ENCODE measurements at places on chromosomes 3 and 15. TPM values are rescaled to one million over a fixed set of nuclear protein-coding genes. Genes with fewer than 3 reads are reported as not detected.

GPR149 gene
- not detected for total RNA-seq

STRA6 gene
- total RNA-seq: 0.36 TPM

PRSS50 gene
- not detected for total RNA-seq

CPNE4 gene
- total RNA-seq: not detected

DNA sequence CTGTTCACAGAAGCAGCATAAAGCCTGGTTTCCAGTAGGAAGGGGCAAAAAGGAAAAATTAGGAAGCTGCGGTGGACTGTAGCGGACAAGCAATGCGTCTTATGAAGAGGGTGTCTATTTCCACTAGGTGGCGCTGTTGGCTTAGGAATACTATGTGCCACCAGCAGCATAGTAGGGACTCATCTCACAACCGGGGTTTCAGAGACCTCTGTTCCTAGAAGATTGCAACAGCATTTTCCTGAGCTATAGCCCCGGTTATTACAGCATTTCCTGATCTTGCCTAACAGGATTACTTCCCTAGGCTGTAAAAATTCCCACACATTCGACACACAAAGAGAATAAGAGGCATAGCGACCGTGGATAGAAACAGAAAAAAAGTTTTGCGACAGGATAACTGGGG is 683.0 kb downstream of the TBL1XR1 start:
- no peak for DNase-seq

GRCh38 chr15:83844742-83845141 is 190.8 kb downstream of the ADAMTSL3 start:
- no peak for DNase-seq

GRCh38 chr3:72481542-72481941 is 366.7 kb downstream of the SHQ1 start:
- DNase-seq: no peak

- DNase-seq: peak; percentile 23
Measured at GRCh38 chr15:49495993-49496753, 73.1 kb downstream of the FGF7 start.

- peak; percentile 43 for DNase-seq
Measured at GRCh38 chr3:171876680-171877147, 33.6 kb downstream of the TMEM212 start.

DNA sequence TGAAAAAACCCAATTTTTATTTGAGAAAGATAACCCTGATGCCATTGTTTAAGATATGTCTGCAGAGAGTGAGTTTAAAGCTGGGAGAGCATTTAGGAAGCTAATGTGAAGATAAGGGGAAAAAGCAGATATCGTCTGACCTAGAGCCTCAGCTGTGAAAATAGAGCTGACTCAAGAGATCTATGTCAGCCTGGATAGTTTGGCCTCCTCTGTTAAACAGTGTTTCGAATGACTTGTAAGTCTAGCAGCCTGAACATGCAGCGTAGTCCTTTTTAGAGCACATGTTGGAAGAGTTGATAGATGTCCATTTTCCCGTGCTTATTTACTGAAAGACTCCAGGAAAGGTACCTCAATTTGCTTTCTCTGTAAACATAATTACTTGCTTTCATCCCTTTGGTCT is 48.1 kb downstream of the ALCAM start:
- DNase-seq: no peak

Measured in osteoblast (primary cell).